ENCODE measurements at places on chromosomes 16 and 17.

GRCh38 chr17:82435103-82435502 lies 15.4 kb downstream of the CYBC1 start:
- no peak for DNase-seq

DNA sequence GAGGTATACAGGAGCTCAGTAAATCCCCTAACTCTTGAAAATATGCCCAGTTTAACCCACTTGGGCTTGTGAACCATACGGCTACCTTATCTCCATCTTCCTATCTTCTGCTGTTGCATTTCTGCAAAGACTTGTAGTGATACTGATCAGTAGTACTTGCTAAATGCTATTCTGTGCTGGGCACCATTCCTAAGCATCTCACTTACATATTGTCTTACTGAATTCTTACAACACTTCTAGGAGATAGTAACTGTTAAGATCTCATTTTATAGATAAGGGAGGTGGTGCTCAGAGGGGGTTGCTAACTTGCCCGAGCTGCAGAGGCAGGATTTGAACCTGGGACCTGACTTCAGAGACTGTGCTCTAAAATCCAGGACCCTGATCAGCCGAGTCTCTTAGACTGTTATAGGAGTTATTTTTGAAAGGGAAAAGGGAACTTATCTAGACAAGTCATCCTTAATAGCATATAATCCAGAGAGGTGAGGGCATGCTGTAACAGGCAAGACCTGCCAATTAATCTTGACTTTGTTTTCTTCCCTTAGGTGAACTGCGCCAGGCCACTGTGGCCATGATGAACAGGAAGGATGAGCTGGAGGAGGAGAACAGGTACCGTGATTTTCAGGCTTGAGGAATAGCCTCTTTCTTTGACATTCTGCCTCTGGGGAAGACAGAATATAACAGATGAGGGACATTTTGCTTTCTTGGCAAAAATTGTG lies 149.7 kb downstream of the SNX29 start:
- DNase-seq = no peak

- no peak for DNase-seq
Observed at GRCh38 chr17:70776441-70776840, 607.1 kb downstream of the KCNJ2 start.

DNA sequence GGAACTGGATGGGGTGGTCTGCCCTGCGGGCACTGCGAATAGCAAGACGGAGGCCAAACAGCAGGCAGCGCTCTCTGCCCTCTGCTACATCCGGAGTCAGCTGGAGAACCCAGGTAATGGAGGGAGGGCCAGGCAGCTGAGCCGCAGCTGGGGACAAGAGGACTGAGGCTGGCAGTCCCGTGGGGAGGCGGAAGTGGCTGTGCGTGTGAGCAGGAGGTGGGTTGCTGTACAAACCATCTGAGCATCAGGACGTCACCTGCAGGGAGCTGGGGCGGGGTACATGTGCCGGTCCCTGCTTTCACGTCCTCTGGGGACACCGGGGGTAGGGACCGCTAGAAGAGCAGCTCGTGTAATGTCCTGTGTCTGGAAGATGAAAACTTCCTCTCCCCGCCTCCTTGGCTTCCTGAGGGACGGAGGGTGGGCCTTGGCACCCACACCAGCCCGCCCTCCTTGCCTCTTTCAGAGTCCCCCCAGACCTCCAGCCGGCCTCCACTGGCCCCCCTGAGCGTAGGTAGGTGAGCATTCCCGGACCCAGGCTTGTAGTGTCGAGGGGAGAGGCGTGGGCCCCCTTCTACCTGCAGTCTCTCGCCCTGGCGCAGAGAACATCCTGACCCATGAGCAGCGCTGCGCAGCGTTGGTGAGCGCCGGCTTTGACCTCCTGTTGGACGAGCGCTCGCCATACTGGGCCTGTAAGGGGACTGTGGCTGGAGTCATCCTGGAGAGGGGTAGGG lies 3.7 kb downstream of the ADAD2 start:
- DNase-seq = no peak

- no peak for DNase-seq
Observed at GRCh38 chr16:14263769-14264168, 192.7 kb downstream of the MRTFB start.

DNA sequence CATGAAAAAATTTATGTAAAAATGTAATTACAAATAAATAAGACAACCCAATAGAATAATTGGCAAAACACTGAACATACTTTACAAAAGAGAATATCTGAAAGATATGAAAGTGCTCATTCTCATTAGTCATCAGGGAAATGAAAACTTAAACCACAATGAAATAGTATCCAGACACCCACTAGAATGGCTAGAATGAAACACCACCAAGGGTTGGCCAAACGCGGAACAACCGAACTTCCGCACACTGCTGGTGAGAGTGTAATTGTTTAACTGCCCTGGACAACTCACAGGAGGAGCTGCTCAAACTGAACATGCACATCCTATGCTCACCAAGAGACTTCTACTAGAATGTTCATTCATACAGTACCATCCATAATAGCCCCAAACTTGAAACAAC lies 5.8 kb upstream of the ZDHHC7 start:
- DNase-seq = no peak

DNA sequence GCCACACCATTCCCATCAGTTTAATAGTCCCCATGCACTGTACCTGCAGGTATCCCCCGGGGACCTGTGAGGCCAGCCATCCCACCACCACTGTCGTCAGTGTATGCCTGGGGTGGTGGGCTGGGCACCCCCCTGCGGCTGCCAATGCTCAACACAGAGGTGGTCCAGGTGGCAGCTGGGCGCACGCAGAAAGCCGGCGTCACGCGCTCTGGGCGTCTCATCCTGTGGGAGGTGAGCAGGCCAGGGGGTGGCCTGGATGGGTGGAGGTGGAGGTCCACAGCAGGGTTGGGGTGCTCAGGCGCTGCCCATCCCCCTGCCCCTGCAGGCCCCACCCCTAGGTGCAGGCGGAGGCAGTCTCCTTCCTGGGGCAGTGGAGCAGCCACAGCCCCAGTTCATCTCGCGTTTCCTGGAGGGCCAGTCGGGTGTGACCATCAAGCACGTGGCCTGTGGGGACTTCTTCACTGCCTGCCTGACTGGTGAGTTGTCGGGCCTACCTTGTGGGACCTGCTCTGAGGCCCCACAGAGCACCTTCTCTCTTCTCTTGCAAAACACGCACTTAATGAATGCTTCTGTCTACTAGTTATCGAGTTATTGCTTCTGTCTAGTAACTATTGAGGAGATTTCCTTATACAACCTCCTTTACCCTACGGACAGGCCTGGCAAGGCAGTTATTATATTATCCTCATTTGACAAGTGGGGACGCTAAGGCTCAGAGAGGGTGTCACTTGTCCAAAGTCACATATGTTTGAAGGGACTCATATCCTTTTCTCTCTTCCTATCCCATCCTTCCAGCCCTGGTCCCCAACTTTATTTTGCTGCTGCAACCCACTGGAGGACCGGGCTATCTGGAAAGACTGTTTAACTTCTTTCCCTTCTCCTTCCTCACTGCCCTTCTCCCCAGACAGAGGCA lies 5.8 kb upstream of the TRAF4 start:
- DNase-seq = no peak

DNA sequence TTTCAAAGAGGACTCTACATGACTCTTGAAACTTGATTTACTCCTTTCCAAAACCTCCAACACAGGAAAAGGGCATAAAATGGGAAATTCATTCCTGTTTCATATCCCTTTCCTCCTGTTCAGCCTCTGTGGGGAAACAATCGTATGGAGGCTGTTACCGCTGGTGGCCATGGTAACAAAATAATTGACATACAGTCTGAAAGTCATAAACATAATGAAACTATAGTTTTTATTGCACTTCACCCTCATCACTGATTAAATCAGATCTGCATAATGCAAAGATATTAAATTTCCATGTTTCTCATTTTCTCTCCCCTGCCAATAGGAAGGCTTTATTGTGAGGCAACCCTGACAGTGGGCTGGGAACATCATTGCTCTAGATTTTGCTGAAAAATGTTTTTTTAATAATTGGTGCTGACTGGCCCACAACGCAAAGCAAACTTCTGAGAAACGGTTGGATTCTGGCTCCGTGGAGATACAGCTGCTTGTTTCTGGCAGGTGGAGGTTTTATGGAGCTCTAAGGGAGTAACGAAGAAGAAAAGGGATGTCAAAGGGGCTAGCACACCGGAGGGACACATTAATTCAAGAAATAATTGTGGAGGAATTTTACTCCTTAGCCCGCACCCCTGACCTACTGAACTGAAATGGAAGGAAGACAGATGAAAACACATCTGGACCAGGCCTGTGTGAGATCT lies 154.2 kb upstream of the SHISA6 start:
- DNase-seq = no peak

DNA sequence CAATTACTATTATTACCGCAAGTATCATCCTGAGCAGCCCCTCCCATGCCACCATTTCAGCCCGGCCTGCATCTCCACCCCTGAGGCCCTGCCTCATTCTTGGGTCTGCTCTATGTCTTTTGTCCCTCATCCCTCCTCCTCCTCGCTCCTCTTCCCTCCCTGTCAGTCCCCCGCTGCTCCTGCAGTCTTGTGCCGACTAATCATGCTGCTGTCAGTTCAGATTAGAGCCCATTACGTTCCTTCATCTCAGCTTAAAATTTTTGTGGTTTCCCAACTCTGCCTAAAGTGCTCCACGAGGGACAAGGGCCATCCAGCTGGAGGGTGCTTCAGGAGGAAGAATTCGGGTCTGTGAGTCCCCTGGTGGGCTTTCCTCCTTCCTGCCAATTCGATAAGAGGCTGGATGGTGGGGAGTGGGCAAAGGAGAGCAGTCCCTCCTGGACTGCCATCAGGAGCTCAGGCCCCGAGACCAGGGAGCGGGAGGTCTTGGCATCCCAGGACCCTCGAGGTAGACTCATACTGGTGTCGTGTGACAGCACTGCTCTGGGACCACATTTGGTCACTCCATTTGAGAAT lies 32.9 kb upstream of the GOSR2 start:
- DNase-seq = no peak
